ENCODE measurements at places on chromosomes 3 and 15. TPM values are rescaled to one million over a fixed set of nuclear protein-coding genes. Genes with fewer than 3 reads are reported as not detected.

ASB14 gene
- 0.50 TPM for total RNA-seq

NR2E3 gene
- not detected for total RNA-seq

SNAPC5 gene
- total RNA-seq: 26.1 TPM

CCDC39 gene
- total RNA-seq: 2.2 TPM

FANCD2OS gene
- total RNA-seq: not detected

PCSK6 gene
- total RNA-seq: 12.3 TPM

SAMMSON gene
- total RNA-seq: not detected

CYP11A1 gene
- total RNA-seq: 0.59 TPM

DNA sequence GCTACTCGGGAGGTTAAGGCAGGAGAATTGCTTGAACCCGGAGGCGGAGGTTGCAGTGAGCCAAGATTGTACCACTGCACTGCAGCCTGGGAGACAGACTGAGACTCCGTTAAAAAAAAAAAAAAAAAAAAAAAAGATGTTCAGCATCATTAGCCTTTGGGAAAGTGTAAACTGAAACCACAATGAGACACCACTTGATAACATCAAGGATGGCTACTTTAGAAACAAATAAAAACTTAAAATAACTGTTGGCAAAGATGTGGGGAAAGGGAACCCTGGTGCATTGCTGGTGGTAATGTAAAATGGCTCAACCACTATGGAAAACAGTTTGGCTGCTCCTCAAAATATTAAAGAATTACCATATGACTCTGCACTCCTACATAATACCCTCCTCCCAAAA lies 1.9 kb downstream of the LEO1 start:
- H3K4me3 ChIP-seq: no peak overlapping the region
- H3K4me1 ChIP-seq: peaks cover 26% of the 10 kb centered on the region
- no peak for DNase-seq
- peaks cover 12% of the 10 kb centered on the region for H3K36me3 ChIP-seq
- H3K27me3 ChIP-seq: no peaks in the 10 kb centered on the region

DNA sequence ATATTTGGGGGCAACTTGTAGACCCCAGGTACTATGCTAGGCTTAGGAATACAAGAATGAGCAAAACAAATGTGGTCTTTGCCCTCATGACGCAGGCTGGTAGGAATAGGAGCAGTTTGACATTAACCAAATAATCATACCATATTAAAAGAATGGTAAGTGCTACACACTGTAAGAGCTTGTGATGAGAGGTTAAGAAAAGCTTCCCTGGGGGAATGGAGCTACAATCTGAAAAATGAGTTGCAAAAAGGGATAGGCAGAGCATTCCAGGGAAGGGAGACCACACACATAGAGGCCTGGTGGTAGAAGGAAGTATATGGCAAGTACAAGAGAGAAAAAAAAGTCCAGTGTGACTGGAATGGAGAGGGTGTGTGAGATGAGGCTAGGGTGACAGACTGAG lies 37.3 kb downstream of the TMOD3 start:
- H3K27me3 ChIP-seq: no peaks in the 10 kb centered on the region
- H3K36me3 ChIP-seq: peaks cover 79% of the 10 kb centered on the region
- no peak for DNase-seq
- no peak overlapping the region for H3K27ac ChIP-seq
- peaks cover 12% of the 10 kb centered on the region for H3K4me1 ChIP-seq

DNA sequence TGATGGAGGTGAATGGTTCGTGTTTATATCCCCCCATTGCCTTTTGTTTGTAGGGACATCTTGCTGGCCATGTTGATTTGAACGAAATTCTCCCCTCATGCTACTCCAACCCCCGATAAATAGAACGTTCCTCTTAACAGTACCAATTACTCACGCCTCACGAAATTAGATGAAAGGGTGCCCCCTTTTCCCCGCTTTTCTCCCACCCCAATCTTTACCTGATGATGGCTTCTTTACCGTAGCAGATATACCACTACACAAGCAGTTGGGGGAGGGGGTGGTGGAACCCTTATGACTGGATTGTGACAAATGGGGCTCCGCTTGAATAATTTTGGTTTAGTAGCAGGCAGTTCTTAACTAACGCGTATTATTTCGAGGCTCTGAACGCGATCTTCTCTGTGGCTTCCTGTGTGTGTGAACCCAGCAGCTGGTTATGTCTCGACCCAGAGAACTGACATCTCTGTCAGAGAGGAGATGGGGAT lies 1.1 kb downstream of the PIAS1 start:
- H3K4me3 ChIP-seq: peak overlapping the region; percentile 91
- no peak for DNase-seq

DNA sequence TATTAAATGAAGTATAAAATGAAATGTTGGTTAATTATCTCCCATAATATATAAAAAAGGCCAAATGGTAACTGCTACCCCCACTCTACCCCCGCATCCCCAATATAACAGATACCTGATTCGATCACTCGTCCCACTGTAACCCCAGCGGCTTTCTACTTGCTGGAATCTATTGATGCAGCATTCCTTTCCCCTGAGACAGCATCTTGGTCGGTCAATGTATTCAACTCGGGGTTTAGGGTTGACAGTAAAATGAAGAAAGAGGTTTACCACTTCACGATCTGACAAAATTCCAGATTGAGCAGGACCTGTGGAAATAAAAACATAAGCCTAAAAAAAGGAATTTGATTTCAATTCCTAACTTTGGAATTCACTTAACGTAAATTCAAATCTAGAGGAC lies 18.6 kb upstream of the C15orf40 start:
- H3K36me3 ChIP-seq: peaks cover 84% of the 10 kb centered on the region
- no peak overlapping the region for H3K27ac ChIP-seq
- no peaks in the 10 kb centered on the region for H3K4me1 ChIP-seq

- peaks cover 100% of the 10 kb centered on the region for H3K36me3 ChIP-seq
- no peaks in the 10 kb centered on the region for H3K27me3 ChIP-seq
- no peaks in the 10 kb centered on the region for H3K4me1 ChIP-seq
- no peak for DNase-seq
Measured at GRCh38 chr15:63628123-63628822, 31.1 kb downstream of the FBXL22 start.

GRCh38 chr3:67642190-67642589 lies 12.2 kb downstream of the SUCLG2 start:
- no peak overlapping the region for H3K27ac ChIP-seq
- no peaks in the 10 kb centered on the region for H3K27me3 ChIP-seq
- no peaks in the 10 kb centered on the region for H3K36me3 ChIP-seq
- H3K4me1 ChIP-seq: peaks cover 4% of the 10 kb centered on the region
- DNase-seq: no peak

GRCh38 chr15:78208341-78208844 lies 26.0 kb downstream of the ACSBG1 start:
- no peaks in the 10 kb centered on the region for H3K27me3 ChIP-seq
- no peak for DNase-seq
- no peak overlapping the region for H3K4me3 ChIP-seq
- H3K27ac ChIP-seq: no peak overlapping the region

DNA sequence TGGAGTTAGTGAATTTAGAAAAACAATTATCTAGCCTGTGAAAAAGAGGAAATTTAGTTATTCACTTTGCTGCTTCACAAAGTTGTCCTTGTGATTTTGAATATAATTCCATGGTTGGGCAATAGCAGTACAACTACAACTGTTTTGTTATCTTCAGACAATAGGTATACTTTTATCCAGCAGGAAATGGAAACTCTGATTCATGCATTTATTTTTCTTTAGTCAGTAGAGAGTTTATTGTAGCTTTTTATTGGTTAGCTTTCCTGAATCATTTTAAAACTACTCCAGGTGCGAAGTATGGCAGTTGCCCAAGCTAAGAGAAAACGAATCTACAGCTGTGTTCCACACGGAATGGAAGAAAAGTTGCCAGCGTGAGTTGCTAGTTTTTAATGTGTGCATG lies 80.3 kb downstream of the TM4SF4 start:
- H3K27ac ChIP-seq: no peak overlapping the region
- H3K4me3 ChIP-seq: no peak overlapping the region
- no peak for DNase-seq

DNA sequence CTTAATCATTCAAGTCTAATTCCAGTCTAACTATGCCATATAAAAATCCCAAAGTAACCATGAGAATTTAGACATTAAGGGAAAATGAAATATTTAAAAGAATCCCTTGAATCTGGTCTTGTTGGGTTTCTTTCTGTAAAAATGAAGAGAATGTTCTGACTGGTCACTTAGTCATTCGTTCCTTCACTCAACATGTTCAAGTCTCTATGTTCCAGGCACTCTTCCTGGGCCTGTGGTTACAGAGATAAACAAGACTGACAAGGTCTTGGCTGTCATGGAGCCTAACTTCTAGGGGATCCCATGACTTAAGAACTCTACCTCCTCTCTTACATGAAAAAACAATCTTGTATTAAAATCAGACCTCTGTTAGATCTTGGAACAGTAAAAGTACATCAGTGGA lies 638.6 kb upstream of the TBL1XR1 start:
- H3K27ac ChIP-seq: no peak overlapping the region
- no peaks in the 10 kb centered on the region for H3K36me3 ChIP-seq
- no peaks in the 10 kb centered on the region for H3K27me3 ChIP-seq
- H3K4me3 ChIP-seq: no peak overlapping the region
- DNase-seq: no peak

- DNase-seq: no peak
- no peak overlapping the region for H3K27ac ChIP-seq
- H3K4me3 ChIP-seq: no peak overlapping the region
- H3K27me3 ChIP-seq: no peaks in the 10 kb centered on the region
Measured at GRCh38 chr3:189394599-189395121, 222.9 kb downstream of the TPRG1 start.

- H3K27me3 ChIP-seq: no peaks in the 10 kb centered on the region
- peaks cover 9% of the 10 kb centered on the region for H3K4me1 ChIP-seq
- H3K27ac ChIP-seq: no peak overlapping the region
- no peak overlapping the region for H3K4me3 ChIP-seq
- no peak for DNase-seq
- H3K36me3 ChIP-seq: no peaks in the 10 kb centered on the region
Measured at GRCh38 chr15:96183514-96183850, 147.0 kb upstream of the NR2F2 start.

- H3K4me1 ChIP-seq: no peaks in the 10 kb centered on the region
- peak overlapping the region; percentile 21 for H3K27ac ChIP-seq
- H3K27me3 ChIP-seq: no peaks in the 10 kb centered on the region
Measured at GRCh38 chr3:169179321-169179720, 484.2 kb downstream of the MECOM start.

DNA sequence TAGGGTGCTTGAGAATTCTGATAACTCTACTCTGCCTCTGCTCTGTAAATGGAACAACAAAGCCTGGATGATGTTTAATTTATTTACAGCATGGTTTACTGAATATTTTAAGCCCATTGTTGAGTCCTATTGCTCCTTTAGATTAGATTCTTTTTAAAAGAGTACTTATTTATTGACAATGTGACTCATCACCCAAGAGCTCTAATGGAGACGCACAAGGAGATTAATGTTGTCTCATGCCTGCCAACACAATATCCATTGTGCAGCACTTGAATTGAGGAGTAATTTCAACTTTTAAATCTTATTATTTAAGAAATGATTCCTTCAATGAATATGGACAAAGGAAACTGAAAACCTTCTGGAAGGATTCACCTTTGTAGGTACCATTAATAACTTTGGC lies 691.4 kb downstream of the ZBBX start:
- no peaks in the 10 kb centered on the region for H3K4me1 ChIP-seq
- H3K27ac ChIP-seq: no peak overlapping the region
- no peaks in the 10 kb centered on the region for H3K27me3 ChIP-seq
- DNase-seq: no peak
- no peaks in the 10 kb centered on the region for H3K36me3 ChIP-seq
- no peak overlapping the region for H3K4me3 ChIP-seq

GRCh38 chr15:94231723-94232468 lies 535 bp downstream of the MCTP2 start:
- peak overlapping the region; percentile 71 for H3K4me3 ChIP-seq
- no peaks in the 10 kb centered on the region for H3K36me3 ChIP-seq
- H3K27ac ChIP-seq: peak overlapping the region; percentile 83
- H3K4me1 ChIP-seq: peaks cover 37% of the 10 kb centered on the region
- no peaks in the 10 kb centered on the region for H3K27me3 ChIP-seq

DNA sequence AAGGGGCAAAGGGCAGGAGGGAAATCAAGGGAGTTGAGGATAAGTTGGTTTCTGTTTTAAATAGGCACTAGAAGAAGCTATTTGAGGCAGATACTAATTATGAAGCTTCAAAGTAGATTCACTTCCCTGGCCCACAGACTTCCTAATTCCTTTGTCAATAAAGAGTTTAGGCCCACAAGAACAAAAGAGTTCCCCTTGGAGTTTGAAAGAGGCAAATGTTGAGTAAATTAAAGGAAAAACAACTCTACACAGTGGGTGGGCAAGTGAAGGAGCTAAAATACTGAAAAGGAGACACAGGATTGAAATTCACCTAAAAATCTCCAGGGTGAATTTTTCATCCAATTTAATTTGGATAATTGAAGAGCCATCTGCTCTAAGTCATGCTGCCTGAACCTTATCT lies 411.7 kb upstream of the RORA start:
- peaks cover 3% of the 10 kb centered on the region for H3K27me3 ChIP-seq
- no peaks in the 10 kb centered on the region for H3K4me1 ChIP-seq
- no peak for DNase-seq
- H3K36me3 ChIP-seq: no peaks in the 10 kb centered on the region
- no peak overlapping the region for H3K4me3 ChIP-seq
- H3K27ac ChIP-seq: no peak overlapping the region

DNA sequence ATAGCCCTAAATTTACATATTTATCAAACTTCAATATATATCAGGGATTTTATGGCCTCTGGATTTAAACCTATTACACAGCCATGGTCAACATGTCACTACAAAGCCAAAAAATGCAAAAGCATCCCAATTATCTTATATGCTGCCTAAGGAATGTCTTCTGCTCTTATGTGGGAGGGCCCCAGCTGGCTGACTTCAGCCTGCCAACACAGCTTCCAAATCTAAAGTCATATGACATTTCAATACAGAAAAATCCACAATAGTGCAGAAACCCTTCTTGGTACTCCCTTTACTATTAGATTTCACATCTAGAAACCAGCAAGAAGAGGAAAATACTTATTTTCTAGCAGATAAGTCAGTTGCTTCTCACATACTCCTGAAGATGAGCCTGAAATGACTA lies 6.4 kb downstream of the PFN2 start:
- H3K27me3 ChIP-seq: no peaks in the 10 kb centered on the region
- H3K4me3 ChIP-seq: no peak overlapping the region
- H3K36me3 ChIP-seq: peaks cover 9% of the 10 kb centered on the region
- DNase-seq: no peak
- H3K4me1 ChIP-seq: peaks cover 9% of the 10 kb centered on the region

DNA sequence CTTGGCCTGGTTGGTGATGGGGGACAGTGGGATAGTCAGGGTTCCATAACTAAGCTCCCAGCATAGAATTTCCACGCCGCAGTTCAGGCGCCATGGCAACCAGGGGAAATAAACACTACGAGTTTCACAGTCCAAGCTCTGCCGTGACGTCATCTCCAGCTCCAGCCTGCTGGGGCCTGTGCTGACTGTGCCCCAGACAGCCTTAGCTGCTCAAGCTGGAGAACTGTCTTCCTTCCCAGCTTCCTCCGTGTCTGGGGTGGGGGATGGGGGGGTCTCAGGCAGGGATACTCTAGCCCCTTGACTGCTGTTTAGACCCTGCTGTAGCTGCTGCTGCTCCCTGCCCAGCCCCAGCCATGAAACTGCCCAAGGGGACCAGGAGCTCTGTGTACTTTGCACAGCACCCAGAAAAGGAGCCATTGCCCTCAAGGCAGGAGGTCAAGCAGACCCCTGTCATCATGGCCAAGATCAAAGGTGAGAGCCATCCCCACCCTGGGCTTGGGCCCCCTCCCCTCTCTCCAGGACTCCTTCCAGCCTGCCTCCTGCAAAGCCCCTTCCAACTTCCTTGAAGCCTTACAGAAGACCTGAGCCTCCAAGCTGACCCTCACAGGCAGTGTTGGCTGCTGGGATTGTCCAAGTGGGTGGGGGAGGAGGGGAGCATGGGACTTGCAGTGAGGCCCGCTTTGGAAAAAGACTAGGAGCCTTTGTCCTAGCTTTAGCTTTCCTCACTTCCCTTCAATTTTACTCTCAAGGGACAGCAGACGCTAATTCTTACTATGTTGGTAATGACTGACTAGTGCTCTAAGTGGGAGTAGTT lies 11.4 kb upstream of the CSPG4 start:
- H3K4me1 ChIP-seq: peaks cover 12% of the 10 kb centered on the region
- no peak overlapping the region for H3K4me3 ChIP-seq
- DNase-seq: peak; percentile 91
- H3K36me3 ChIP-seq: no peaks in the 10 kb centered on the region

All from lower lobe of right lung (tissue), 2 donors.